ENCODE measurements at places on chromosomes 12 and 14.
A peak's percentile ranks its signal among the peaks of the same experiment; 100 is the strongest.

GRCh38 chr12:122399592-122400373, 22.7 kb downstream of the CLIP1 start:
- DNase-seq, result peak; percentile 78

DNA sequence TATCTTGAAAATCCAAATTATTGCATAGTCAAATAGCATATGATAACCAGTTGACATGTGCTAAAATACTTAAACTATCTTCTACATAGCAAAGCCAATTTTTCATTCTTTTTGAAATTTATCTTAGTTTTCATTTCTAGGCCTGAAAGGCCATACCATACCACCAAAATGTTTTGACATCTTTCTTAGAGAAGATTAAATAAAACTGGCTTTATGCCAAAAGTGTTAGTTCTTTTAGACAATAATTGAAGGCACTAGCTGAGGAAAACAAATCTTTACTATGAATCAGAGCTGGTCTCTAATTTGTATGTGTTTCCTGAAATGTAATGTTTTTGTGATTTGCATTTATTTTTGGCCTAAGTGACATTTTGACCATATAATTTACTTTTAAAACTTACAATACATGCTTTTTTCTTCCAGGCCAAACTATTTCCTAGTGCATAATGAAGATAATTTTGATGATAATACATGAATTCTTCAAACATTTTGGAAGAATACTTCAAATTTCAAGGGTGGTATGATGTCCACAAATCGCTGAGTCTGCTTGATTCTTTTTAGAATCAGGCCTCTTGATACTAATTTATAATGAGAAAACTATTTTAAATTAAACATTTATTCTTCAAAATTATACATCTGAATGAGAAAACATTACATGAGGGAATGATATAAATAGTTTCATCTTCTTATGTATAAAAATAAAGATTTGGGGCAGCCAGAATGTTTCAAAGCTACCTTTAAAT, 6.5 kb upstream of the KCNMB4 start:
- DNase-seq, result no peak

- no peak for DNase-seq
Measured at GRCh38 chr12:123094349-123095077, 56.4 kb downstream of the PITPNM2 start.

DNA sequence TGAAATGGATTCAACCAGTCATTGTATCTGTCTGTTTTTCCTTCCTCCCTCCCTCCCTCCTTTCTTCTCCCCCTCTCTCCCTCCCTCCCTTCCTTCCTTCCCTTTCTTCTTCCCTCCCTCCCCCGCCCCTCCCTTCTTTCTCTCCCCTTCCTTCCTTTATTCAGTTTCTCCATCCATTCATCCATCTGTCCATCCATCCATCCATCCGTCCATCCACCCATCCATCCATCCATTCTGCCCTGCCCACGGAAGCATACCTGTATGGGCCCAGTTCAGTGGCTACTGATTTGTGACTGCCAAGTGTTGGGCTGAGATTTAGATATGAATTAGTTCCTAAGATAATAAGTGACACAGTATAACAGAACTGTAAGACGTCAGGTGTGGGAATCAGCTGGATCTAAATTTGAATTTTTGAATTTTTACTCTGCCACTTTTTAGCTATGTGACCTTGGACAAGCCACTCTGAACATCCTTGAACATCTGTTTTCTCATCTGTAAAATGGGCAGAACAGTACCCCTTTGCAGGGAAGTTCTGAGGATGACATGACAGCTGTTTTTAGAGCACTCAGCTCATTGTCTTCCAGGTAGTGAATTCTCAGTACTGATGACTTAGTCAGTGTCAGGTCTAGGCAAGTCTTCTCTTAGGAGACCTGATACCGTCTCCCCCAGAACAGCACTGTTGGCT, 42.9 kb downstream of the CFAP251 start:
- DNase-seq, result no peak

DNA sequence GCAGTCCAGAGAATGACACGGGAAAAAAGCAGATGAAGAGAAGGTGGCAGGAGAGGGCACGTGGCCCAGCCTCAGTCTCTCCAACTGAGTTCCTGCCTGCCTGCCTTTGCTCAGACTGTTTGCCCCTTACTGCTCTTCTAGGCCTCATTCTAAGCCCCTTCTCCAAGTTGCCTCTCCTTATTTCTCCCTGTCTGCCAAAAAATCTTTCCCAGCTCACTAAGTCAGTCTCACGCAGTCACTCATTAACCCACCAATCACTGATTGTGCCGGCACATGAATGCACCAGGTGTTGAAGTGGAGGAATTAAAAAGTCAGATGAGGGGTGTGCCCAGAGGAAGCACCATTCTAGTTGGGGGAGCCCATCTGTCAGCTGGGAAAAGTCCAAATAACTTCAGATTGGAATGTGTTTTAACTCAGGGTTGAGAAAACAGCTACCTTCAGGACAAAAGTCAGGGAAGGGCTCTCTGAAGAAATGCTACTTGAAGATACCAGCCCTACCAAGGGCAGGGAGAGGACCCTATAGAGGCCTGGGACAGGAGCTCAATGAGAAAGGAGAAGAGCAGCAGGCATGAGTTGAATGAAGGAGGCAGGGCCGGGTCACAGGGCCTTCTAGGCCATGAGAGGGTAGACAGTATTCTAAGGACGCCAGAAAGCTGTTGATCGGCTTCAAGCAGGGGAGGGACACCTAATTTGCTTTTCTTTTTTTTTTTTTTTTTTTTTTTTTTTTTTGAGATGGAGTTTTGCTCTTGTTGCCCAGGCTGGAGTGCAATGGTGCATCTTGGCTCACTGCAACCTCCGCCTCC, 40.9 kb downstream of the DAD1 start:
- DNase-seq, result no peak

DNA sequence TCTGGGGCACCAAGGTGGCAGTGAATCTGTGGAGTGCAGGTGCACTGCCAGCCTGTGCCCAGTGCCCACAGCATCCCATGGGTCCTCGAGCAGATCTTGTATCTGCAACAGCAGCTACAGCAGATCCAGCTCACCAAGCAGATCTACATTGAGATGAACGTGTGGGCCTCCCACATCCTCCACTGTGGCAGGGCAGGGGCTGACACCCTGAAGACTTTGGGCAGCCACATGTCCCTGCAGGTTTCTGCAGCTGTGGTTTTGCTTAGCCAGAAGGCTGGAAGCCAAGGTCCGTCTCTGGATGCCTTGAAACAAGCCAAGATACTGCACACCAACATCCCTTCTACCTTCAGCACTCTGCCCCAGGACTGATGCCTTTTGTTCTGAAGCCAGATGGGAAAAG, 338.8 kb upstream of the OR4E1 start:
- DNase-seq, result no peak

GRCh38 chr12:84814664-84815245, 97.8 kb downstream of the SLC6A15 start:
- DNase-seq, result no peak

DNA sequence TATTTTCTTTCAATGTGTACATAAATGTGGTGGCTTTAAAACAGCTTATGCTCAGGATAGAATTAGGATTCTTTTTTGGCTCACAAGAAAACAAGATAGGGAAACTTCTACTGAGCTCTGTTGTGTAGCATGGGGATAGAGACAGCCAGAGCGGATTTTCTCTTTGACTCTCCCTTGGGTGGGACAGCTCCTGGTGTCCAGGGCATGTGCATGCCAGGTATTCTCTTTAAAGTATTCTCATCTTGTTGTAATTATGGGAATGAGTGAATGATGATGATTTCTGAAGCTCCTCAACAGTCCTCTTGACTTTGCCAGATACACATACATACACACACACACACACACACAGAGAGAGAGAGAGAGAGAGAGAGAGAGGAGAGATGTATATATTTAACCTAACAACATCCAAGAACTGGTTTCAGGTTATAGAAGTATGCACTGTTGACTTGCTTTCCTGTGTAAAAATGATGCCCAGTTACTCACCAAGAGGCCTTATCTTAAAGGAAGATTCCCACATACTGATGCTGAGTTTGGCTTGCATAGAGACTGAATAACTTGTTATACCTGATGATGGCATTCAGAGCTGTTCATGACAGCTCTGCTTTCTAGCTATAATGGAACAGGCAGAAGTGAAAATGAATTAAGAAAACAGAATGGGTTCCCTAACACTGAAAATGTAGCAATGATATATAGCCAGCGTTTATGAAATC, 387.5 kb downstream of the EGLN3 start:
- DNase-seq, result no peak

DNA sequence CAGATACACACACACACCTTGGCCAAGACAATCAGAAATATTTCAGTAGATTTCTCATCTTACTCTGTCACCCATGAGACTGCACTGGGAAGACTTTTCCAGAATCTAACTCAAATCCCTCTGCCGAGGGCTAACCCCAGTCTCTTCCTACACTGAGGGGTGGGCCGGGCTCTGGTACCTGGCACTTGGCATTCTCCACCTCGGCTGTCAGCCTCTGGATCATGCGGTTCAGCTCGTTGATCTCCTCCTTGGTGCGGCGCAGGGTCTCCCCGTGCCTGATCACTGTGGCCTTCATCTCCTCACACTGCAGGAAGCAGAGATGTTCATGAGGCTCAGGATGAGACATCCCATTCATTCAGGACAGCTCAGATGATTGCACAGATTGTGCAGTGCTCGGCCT, 4.9 kb downstream of the KRT83 start:
- DNase-seq, result no peak

DNA sequence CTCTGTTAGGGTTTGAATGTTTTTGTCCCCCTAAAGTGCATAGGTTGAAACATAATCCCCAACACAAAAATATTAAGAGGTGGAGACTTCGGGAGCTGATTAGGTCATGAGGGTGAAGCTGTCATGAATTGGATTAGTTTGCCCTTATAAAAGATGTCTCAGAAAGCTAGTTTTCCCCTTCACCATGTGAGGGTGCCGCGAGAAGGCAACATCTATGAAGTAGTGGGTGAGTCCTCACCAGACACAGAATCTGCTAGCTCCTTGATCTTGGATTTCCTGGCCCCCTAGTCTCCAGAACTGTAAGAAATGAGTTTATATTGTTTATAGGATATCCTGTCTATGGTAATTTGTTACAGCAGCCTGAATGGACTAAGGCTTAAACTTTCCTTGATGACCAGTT, 301.5 kb upstream of the ATP2B1 start:
- no peak for DNase-seq

- DNase-seq, result no peak
Measured at GRCh38 chr12:132615579-132616038, 3.0 kb upstream of the P2RX2 start.

- DNase-seq, result no peak
Measured at GRCh38 chr14:50173891-50174290, 57.5 kb downstream of the SOS2 start.

- peak; percentile 53 for DNase-seq
Measured at GRCh38 chr14:105087308-105087962, 22.2 kb upstream of the GPR132 start.

DNA sequence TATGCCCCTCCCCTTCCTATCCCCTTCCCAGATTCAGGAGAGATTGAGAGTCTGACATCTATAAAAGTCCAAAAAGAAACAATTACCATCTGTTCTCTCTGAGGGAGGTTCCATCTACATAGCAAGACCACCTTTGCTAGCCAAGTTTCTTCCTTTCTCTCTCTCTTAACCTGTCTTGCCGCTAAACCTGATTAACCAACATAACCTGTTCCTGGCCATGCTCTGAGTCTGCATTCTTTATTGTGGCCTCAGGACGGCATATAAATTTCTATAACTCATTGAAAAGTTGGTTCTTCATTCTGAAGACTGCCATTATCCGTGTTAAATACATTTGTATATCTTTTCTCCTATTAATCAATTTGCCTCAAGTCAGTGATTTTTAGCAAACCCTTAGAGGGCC, 594.0 kb downstream of the KCNH5 start:
- DNase-seq, result no peak

DNA sequence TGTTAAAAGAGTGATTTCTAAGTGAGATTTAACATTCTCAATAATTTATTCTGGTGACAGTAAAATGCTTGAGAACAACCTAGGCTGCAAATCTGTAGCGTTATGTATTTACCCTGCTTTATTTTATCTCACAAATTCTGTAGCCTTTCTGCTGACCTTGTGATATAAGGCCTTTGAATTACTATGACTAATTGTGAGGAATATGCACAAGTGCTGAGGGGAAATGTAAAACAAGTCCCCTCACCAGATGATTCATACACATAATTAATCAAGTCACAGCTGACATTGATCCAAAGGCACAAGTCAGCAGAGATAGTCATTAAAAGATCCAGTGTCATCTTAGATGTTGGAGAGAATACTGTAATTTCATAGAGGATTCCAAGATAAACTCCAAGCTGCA, 992.7 kb upstream of the USP15 start:
- no peak for DNase-seq

- no peak for DNase-seq
Measured at GRCh38 chr12:120874547-120875245, 29.5 kb downstream of the SPPL3 start.

DNA sequence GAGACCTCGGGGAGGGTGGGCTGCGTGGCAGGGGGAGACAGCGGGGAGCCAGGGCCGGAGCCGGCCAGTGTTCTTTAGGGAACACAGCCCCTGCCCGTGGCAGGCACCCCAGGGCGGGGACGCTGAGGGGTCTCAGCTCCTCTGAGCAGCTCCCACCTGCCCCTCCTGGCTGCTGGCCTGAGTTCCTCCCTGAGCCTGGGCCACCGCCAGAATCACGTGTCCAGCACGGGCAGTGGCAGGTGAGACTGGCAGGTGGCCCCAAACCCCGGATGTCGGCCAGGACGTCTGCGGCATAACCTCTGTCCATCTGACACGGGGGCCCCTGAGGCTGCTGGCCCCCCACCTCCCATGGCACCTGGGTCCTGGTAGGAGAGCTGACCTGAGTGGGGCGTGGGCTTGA, 25.1 kb downstream of the NOC4L start:
- no peak for DNase-seq

DNA sequence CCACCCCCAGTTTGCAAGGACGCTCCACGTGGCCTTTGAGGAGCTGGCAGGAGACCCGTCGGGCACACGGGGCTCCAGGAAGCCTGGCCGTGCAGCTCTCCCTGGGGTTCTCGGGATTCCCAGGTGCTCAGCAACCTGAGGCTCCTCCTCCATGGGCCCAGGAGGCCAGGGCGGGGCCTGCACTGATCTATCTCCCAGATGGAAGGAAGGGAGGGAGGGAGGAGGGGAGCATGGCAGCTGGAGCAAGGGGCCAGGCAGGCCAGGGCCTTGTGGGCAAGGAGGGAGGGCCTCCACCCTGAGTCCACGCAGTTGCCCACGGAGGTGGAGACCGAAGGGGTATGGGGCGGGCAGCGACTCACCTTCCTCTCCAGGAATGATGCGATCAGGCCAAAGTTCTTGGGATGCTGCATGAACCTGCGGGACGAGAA, 127.3 kb downstream of the RFLNA start:
- DNase-seq, result no peak

GRCh38 chr14:51653775-51654532, 2.2 kb downstream of the FRMD6 start:
- no peak for DNase-seq

GRCh38 chr12:126038434-126038833, 973.2 kb downstream of the AACS start:
- DNase-seq, result no peak

GRCh38 chr14:102077382-102077709, 9.5 kb downstream of the HSP90AA1 start:
- no peak for DNase-seq
